ENCODE measurements at places on chromosomes 13 and 19.

- DNase-seq, result no peak
These were observed 103.8 kb downstream of the RGCC start for GRCh38 chr13:41561170-41561569.

- no peak for DNase-seq
These were observed 98.8 kb upstream of the CACNA1A start for GRCh38 chr19:13604902-13605586.

DNA sequence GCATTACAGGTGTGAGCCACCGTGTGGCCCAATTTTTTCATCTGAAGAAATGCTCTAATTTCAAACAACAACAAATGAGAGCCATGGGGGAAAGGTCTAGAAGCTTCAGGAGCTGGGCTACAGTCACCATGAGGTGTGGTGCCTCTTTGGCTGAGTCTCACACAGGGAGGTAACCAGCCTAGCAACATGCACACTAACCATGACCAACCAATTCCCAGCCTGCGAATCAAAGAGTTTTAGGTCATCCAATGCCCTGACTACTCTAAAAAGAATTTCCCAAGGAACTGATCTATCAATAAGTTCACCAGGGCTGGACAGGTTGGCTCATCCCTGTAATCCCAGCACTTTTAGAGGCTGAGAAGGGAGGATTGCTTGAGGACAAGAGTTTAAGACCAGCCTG lies 29.9 kb downstream of the PBX4 start:
- no peak for DNase-seq

DNA sequence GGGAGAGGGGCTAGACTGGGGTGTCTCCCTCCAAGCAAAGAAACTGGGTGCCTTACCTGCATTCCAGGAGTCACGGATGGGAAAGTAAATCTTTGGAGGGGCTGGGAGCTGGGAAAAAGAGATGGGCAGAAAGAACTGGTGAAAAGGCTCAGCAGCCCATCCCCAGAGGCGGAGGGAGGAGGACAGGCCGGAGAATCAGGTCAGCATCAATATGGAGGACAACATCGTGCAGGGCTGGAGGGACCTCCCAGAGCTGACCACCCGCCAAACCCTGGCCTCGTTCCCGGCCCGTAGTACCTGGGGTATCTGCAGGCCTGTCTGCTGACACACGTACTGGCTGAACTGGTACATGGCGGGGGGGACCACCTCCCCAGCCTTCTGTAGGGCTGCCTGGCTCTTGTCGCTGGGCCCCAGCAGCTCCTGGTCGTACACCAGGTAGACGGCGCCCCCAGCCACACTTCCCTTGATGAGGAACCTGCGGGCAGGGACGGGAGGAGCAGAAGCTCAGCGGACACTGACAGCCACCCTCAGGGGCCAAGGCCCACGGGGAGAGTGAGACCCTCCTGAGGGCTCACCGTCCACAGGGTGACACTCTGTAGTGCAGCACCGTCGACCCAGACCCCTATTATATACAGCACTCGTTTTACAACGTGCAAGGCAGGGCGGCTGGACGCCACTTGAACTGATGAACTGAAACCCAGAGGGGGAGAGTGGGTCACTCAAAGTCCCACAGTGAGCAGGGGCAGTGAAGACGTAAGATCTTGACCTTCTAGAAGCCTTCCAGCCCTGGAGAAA lies 830 bp downstream of the MICOS13 start:
- no peak for DNase-seq

DNA sequence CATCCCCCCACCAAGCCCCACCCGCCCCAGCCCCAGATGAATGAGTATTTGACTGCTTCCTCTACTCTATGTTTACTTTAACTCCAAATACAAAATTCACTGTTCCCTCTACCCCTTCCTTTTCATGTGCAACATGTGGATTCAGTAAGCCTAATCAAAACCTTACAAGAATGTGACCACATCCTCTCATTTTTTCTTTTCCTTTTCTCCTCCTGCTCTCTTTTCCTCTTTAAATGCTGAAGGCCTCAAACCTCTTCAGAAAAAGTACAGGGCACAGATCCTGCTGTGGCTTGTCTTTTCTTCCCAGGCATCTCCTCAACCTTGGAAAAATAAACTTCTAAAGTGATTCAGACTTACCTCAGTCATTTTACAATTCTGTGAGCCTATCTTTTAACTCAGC lies 119.0 kb downstream of the MYCBP2 start:
- DNase-seq, result no peak

Measured in NCI-H526 (cell line).